HuH-7.5 (cell line): ENCODE measurements at places on chromosomes 5 and 9.

DNA sequence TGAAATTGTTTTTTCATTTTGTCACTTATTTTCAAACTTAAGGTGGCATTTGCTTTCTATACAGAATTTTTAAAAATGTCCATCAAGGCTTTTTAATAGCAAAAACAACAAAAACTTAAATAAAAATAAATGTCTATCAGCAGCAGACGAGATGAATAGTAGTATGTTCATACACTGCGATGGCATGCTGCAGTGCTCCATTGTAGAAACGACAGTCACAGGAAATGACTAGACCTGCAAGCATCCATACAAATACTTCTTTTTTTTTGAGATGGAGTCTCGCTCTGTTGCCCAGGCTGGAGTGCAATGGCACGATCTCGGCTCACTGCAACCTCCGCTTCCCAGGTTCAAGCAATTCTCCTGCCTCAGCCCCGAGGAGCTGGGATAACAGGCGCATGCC lies 41.4 kb downstream of the COL23A1 start:
- no peak for DNase-seq

GRCh38 chr5:79853676-79854418 lies 137.2 kb downstream of the MTX3 start:
- DNase-seq: no peak

GRCh38 chr5:175254155-175254554 lies 189.8 kb downstream of the DRD1 start:
- no peak for DNase-seq

DNA sequence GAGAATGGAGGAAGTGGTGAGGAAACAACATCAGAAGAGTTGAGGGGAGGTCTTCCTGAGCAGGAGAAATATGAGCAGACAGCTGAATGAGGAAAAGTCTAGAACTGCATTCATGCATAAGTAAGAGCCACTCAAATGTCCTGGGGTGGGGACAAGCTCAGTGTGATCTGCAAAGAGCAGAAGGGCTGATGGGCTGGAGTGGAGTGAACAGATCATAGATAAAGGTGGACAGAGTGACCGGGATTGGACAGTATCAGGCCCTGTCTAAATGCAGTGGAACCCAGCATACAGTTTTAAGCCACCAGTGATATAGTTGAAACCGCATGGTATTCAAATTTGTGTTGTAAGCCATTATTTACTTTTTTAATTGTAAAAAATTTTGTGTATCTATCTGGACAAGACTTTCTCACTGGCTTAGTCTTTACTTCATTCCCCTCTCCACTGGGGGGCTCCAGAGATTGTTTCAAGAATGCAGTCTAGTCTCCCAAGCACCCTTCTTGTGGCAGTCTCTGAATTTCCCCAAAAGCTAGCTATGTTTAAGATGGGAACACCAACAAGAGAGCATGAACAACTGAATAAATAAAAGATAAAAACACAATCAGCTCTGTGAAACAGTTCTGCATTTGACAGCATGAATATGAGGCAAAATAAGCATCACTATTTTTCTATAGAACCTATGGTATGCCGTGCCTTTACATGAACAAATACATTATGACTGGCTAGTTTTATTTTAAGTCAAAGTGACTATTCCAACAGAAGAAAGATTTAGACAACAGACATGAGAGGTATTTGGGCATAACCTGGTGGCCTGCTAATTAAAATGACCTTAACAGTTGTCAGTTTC lies 10.7 kb upstream of the STK32A start:
- peak; percentile 27 for DNase-seq

DNA sequence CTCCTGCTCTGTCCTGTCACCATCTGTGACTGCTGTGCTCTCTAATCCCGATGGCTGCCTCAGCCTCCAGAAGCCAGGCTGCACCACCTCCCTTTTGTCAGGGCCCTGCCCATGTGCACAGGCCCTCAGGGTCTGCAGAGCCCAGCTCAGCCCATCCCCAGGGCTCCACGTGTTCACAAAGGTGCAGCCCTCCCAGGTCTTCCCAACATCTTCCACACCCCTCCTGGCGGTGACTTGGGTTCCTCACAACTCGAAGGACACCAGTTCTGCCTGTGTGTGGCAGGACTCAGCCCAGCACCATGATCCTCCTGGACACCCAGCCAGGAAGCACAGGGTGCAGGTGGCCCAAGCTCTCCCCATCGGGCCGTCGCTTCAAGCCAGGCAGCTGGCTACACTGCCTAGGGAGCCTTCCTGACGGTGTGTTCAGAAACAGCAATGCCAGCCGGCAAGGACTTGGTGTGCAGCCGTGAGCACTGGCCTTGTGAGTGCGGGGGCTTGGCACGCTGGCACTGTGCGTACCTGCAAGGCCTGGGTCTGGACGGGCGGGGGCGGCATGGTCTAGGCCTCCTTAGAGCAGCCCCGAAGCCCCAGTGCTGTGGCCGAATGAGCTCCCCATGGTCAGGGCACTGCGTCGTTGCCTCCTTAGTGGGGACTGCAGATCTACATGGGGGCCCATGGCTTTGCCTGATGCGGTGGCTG lies 96.1 kb downstream of the MRPL36 start:
- DNase-seq: no peak

- no peak for DNase-seq
These were observed 59.0 kb upstream of the KLF4 start for GRCh38 chr9:107548298-107549142.

DNA sequence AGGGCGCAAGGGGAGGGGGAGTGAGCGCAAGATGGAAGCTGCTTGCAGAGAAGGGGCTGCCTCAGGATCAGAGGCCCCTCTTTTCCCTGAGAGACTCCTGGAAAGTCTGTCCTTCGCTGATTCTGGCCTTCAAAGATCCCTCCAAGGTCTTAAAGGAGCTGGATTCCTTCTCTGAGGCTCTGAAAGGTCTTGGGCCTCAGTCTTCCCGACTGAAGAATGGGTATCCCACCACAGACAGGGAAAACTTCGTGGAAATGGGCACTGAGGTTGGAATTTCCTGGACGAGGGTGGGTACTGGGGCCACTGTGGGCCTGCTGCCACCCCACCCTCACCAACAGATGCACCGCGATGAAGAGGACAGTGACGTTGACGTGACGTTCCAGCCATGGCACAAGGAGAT lies 3.1 kb downstream of the PTRH1 start:
- no peak for DNase-seq

DNA sequence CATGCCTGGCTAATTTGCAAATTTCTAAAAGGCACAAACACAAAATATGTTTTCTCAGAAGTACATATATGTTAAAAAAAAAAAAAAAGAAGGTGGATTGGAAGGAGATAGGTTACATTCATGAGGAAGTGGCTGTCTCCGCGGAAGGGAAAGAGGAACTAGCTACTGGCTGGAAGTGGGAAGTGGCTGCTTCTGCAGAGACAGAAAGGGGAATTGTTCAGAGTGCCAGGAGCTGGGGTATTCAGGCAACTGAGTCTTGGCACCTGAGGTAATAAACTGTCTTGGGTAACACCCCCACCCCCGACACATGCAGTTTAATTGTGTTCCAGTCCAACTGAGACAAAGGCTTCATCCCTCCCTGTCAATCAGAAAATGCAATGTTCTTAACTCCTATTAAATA lies 45.6 kb downstream of the S1PR3 start:
- DNase-seq: no peak

DNA sequence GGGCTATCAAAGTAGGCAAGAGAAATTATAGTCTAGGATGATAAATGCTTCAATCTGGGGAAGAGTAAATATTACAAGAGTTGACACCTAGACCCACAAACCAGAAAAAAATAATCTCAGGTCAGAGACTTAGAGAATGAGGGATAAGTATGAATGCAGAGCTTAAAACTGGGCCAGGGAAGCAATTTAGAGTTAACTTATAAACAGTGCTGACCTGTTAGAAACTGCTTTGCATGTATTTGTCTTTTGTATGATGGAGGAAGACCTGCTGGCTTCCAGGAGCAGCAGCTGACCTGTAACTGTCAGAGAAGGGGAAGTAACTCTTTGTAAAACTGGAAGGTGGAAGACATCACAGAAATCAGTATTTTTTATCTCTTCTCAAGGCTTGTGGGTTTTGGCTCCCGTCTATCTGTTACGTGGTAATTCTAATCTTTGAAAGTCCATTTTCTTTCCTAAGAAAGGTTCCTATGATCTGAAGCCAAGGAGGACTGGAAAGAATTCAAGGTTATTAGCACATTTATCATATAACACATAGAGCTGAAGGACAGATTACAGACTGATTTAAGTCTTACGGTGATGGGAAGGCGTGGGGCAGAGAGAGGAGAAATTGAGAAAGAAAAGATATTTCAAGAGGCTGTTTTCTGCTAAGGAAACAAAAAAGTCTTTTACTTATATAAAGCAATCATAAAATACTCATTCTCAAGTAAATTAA lies 114.7 kb upstream of the ADAMTS19 start:
- DNase-seq: no peak

- no peak for DNase-seq
These were observed 168.5 kb downstream of the HSD17B3 start for GRCh38 chr9:96133321-96134021.

DNA sequence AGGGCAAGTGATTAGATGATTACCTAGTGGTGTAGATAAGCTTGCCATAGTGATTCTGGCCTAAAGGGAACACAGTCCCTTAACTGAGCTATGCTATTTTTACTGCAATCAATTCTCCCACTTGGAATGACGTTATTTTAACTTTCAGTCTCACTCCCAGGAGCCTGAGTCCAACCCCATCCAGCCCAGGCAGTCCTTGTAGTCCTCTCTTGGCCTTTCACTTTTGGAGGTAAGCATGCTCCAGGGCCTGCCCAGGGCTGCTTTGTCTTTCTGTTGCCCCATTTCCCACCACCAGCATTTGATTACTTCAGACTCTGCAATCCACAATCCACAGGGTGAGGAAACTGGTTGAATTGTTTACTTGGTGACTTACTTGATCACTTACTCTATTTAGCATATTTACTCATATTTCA lies 233.0 kb downstream of the CD180 start:
- peak; percentile 9 for DNase-seq

- DNase-seq: no peak
These were observed 1.1 kb upstream of the GNA14 start for GRCh38 chr9:77649109-77649812.

DNA sequence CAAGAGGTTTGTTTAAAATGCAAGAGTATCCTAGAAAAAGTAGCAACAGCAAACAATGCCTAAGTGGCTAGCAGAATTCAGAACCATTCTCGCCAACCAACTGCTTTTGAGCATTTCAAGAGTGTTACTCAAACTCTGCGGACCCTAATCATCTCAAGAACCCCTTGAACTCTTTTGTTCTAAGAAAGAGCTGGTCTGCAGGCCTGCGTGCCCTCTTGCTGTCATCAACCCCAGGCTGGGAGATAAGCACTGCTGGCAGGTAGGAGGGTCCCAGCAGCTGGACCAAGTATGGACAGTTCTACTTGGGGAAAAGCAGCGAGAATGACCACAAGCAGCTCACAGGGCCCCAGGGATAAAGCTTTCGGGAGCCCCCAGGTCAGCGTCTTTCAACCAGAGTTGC lies 38.3 kb downstream of the MYO10 start:
- DNase-seq: no peak

DNA sequence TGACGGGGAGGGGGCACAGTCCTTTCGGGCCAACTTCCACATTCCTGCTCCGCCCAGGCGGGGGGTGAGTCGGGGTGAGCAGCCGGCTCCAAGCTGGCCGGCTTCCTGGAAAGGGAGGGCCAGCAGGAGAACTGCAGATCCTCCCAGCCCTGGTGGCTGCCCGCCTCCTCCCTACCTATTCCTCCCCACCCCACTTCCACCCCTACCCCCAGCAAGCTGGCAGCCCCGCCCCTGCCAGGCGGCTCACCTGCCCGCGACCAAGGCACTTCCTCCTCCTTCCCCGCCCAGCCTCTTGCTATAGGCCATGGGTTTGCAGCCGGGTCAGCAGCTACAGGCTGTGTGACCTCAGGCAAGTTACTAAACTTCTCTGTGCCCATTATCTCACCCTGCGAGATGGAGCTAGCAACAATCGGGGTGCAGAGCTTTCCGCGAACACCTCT lies 5.6 kb upstream of the IRF1 start:
- peak; percentile 87 for DNase-seq

DNA sequence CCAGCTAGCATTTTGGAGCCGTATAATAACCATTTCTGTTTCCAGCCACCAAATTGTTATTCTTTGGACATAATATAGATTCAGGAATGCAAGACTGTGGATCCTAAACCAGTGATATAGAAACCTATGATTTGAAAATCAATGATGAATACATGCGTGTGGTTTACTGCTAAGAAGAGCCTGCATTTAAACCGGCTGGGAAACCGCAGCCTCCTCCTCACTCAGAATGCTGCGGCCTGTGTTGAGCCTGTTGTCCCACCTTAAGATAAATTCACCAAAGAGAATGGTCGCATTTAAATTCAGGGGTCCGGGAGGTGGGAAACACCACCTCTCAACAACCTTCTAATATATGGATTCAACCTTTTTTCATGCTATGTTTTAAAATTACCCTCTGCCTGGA lies 148.0 kb downstream of the MEF2C start:
- no peak for DNase-seq

DNA sequence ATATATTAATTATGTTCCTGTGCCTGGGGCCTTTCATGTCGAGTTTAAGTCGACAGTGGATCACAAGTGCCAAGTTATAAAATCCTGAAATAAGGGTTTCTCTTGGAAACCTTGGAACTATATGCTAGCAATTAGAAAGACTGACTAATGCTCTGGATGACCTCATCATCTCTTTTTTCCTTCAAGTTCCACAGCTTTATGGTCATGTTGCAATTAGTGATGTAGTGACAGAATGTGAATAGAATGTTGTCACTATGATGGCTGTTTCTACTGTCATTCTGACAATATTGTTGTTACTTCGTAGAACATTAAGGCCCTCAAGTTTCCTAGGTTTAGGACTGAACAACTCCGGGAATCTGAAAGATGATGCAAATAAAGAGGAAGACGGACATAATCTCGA lies 368.0 kb upstream of the SEMA6A start:
- DNase-seq: no peak

DNA sequence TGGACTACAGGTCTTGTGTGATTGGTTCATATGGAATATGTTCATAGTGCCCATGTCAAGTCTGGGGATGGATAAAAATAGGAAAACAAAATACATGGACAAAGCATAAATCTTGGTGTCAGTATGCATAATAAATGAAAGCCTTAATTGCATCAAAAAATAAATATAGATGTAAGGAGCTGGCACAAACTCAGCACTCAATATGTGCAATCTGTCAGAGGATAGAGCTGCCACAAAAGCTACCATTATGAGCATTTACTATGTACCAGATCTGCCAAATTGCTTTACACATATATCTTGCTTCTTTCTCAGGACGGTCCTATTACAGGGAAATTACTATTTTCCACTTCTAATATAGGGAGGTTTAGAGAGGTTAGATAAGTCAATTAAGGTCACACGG lies 18.2 kb upstream of the TMED7 start:
- no peak for DNase-seq

DNA sequence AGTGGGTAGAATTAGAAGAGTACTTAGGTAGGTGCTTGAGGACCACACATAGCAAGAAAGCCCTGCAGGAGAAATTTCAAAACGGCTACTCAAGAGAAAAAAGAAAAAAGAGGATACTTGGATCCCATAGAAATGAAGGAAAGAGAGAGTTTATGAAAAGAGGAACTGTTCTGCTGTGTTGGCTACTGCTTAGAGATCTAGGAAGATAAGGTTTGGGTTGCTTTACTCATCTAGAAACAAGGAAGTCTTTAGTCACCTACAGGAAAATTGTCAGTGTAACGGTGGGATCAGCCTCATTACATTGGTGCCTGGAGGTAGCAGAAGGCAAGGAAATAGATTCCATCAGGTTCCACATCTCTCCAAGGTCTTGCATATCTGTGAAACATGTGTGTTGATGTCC lies 14.8 kb upstream of the C5orf46 start:
- DNase-seq: no peak
